ENCODE measurements at places on chromosomes 11 and 22.

GRCh38 chr11:117410861-117411710 is 83.4 kb downstream of the CEP164 start:
- no peak for DNase-seq

DNA sequence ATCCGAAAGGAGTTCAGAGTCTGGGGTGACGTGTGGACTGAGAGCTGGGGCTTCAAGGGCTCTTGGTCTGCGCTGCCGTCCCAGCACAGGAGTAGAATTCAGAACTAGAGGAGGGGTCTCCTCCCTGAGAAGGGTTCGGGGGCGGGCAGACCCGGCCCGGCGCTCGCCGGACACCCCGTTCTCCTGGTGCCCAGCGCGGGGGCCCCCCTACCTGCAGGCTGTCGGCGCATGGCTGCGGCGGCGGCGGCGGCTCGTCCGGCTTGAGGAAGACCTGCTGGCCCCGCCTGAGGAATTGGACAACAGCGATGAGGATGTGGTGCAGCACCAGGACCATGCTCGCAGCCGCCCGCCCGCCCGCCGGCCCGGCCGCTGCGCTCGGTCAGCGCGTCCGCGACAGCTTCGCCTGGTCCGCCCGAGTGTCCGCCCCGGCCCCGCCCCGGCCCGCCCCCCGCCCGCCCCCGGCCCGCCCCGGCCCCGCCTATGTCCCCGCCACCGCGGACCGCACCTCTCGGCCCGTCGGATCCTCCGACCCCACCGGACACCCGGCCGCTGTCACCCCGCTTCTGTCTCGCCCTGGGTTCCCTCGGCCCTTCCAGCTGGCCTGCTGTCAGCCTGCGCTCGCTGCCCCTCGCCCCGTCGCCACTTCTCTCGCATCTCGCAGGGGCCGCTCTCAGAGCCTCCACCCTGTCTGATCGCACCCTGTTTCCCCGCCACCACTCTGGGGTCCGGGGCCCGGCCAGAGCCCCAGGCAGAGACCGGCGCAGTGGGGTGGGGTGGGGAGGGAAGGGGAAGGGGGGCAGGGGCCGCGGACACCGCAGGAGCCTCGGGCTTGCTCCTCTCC is 32.0 kb downstream of the PDE2A start:
- DNase-seq, result no peak

GRCh38 chr11:29093416-29094120 is 923.3 kb downstream of the KCNA4 start:
- DNase-seq, result no peak

DNA sequence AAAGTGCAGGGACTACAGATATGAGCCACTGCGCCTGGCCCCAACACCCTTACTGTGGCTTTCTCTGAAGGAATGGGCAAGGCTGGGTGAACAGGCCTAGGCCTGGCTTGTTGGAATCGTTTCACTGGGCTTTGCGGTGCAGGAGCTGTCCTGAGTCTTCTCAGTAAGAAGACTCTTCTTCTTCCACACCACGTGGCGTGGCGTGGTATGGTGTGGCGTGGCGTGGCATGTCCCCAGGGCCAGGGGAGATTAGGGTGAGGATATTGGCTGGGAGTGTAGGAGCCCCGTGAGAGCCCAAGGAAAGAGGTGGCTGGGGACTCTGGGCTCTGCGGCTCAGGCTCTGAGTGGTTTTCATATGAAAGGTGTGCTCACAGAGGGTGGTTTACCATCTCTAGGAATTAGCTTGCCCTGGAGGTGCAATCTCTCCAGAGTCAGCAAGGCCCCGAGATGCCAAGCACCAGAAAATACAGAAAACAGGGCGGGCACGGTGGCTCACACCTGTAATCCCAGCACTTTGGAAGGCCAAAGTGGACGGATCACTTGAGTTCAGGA is 70.7 kb downstream of the PARVB start:
- DNase-seq, result no peak

GRCh38 chr11:61742391-61742790 is 10.0 kb upstream of the MYRF start:
- DNase-seq, result no peak

- DNase-seq, result no peak
Observed at GRCh38 chr11:24623121-24623520, 126.3 kb downstream of the LUZP2 start.

DNA sequence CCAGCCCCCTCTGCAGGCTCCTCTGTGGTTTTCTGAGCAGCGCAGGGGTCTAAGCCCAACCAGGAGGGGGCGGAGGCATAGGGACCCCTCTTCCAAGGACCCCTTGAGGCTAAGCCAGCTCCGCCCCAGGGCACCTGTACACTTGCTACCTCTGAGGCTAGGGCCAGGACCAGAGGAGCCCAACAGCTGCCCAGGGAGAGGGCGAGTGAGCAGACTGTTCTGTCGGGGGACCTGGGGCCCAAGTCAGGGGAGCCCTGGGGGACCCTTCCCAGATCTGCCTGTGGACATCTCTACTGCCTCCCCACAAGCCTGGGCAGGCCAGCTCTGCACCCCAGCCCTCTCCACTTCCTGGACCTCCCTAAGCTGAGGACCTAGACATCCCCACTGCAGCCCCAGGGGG is 1.8 kb downstream of the B4GALNT4 start:
- DNase-seq, result no peak

- no peak for DNase-seq
Observed at GRCh38 chr22:36411589-36412258, 24.0 kb upstream of the MYH9 start.

GRCh38 chr11:17260020-17260419 is 16.5 kb upstream of the NUCB2 start:
- DNase-seq, result no peak

GRCh38 chr22:37197451-37198257 is 9.6 kb upstream of the C1QTNF6 start:
- DNase-seq, result no peak

- DNase-seq, result peak; percentile 59
Observed at GRCh38 chr11:72352859-72353551, 81.3 kb downstream of the CLPB start.

Data from renal pelvis (tissue), 12 donors.